ENCODE measurements at places on chromosomes 5 and 9.

DNA sequence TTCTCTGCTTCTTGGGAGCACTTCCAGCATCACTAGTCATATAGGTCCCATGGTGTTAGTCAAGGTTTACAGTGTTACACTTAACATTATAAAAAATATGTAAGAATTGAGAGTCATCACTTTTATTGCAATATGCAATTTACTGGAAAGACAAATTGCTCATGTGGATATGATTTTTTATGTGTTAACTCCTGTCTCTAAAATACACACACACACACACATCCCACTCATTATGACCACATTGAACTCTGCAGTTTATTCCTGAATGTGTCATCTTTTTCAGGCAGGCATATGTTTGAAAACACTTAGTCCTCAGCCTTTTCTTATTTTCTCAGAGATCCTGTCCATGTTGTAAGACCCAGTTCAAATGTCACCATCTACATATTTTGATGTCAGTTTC is 148.5 kb upstream of the MRPS30 start:
- no peak for DNase-seq

DNA sequence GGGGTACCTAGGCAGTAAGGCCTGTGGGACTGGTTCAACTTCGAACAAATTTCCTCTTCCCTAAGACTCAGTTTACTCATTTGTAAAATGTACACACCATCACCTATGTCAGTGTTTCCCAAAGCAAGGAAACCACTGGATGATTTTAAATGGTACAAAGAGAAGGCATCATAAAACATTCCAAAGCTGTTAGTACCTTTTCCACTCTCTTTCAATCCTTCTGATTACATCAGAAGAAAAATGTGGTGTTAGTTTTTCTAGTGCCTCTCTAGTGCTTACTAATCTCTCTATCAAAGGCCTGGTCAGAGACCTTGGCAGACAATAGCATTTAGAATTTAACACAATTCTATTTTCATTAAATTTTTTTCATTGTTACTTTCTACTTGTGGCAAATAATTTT is 18.1 kb downstream of the NR6A1 start:
- no peak for DNase-seq

DNA sequence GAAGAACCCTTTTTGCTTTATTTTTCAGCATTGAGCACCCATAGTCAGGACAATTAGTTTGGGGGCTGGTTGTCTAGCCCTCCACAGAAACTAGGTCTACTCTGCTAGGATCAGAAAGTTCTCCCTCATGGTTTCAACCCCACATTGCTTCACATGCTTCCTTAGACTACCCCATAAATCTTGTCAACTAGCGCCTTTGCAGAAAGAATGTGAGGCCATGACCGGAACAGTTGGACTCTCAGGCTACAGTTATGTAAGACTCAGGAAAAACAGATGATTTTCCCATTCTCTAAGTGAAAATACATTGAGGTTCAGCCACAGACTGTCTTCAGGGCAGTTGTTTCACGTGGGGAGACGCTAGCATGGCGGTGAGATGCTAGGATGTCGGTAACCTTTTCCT is 255.6 kb downstream of the NR3C1 start:
- no peak for DNase-seq

- no peak for DNase-seq
Observed at GRCh38 chr9:91379426-91379825, 17.7 kb upstream of the AUH start.

DNA sequence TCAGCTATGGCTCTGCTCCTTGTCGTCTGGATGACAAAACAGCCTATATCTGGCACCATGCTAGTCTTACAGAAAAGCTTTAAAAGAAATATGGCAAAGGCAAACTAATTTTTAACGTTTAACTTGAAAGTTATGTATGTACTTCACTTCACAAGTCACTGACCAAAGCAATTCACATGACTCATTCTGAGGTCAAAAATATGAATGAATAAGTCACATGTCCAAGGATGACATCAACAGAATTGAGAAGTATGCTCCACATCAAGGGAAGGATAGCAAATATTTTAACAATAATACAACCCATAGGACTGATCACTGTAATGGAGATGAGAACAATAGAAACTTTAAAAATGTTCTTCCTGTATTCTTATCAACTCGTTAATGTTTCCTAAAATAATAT is 1072.6 kb upstream of the NUDT12 start:
- no peak for DNase-seq

DNA sequence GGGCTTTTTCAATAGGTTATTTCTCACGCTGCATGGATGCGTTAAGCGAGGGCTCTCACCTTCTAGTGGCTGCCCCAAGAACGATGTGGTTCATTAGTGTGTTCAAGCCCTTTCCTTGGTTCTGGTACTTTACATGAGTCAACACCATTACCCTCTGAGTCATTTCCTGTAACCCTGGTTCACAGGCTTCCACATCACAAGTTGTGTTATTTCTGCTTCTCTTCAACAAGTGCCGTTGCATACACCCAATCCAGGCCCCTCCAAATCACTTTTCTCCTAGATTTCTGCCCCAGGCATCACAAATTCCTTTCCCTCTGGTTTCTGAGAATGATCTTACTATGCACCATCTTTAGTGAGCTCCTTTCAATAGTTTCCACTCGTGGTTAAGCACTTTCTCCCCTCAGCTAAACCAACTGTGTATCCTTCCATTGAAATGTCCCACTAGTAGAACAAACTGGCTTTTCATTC is 69.5 kb upstream of the RAD23B start:
- peak; percentile 22 for DNase-seq

- no peak for DNase-seq
Observed at GRCh38 chr9:81072758-81073157, 616.6 kb downstream of the TLE1 start.

DNA sequence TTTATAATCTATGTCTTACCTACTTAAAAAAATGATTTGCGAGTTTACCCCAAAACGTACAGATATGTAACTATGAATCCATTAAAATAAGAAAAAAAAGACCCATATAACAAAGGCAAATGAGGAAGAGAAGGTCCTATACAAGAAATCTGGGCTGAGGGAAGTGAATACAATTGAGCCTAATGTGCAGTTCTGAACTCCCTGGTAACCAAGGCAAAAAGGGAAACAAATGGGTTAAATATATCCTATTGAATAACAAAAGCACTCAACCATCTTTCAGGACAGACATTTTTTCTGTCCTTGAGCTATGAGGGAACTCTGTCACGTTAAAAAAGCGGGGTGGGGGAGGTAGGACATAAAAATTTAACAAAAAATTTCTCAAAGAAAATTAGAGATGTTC is 78.6 kb downstream of the PTPN3 start:
- DNase-seq = no peak

DNA sequence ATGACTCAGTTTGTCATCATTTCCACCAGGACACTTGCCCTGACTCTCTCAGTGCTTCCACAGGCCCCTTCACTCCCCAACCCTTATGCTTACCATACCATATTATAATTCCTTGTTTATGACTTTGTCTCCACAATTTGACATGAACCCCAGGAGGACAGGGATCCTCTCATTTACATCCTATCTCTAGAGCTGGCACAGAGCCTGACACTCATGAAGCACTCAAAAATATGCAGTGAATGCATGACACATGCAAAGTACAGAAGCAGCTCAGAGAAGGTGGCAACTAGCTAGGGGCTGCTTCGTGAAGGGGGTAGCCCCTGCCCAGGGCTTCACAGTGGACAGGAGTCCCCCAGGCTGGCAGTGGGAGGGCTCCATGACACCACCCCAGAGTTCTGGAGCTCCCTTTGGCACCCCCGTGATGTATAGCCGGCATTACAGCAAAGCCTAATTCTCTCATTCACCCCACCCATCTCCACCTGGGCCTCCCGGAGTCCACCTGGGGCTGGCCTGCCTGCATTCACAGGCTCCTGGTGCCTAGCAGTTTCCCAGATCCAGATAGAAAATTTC is 112.0 kb upstream of the SPOCK1 start:
- no peak for DNase-seq

DNA sequence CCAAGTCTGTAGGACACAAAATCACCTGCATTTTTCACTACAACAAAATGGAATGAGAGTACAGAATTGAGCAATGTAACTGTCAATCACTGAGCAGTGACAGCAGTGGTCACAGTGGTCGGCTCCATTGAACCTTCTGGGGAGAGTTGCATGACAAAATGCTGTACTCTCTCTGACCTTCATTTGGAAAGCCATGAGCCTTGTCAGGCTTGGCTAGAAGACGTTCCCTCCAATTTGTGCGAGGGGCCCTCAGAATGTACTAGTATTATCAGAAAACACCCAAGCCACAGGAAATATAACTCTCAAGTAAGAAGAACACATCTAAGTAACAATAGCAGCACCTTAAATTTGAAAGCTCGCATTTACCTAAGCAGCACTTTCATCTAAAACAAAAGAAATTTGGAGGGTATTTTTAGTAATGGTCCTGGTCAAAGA is 425.6 kb upstream of the MEF2C start:
- DNase-seq = no peak

DNA sequence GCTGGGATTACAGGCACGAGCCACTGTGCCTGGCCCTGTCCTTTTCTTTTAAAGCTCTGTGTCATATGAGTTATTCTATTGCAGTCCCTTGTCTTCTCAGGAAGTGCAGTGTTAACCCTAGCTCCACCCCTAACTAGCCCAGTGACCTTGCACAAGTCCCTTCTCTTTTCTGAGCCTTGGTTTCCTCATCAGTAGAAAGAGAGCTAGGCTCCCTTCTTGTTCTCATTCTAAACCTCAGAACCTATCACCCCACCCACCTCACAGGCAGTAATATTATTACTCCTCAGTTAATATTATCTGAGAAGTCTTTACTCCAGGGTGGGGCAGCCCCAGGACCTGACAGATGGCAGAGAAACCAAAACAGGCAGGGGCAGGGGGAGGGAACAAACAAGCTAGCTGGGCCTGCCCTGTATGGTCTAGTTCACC is 7.2 kb downstream of the CYFIP2 start:
- peak; percentile 31 for DNase-seq

- no peak for DNase-seq
Observed at GRCh38 chr5:25862276-25862675, 1176.1 kb downstream of the CDH9 start.

- DNase-seq = no peak
Observed at GRCh38 chr9:75198436-75198835, 110.1 kb downstream of the OSTF1 start.

DNA sequence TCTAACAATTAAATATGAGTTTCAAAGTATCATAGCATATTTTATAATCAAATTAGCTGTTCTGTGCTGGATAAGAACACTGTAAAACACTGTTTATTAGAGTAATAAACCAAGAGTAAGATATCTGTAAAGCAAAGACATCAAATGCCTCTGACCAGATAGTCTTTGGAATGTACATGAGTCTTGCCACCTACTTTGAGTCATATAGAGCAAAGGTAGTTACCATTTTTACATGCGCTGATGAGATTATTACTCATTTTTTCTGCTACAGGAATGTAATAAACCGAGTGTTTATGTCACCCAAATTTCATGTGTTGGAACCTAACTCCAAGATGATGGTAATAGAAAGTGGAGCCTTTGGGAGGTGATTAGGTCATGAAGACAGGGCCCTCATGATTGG is 654.5 kb downstream of the CETN3 start:
- DNase-seq = no peak

DNA sequence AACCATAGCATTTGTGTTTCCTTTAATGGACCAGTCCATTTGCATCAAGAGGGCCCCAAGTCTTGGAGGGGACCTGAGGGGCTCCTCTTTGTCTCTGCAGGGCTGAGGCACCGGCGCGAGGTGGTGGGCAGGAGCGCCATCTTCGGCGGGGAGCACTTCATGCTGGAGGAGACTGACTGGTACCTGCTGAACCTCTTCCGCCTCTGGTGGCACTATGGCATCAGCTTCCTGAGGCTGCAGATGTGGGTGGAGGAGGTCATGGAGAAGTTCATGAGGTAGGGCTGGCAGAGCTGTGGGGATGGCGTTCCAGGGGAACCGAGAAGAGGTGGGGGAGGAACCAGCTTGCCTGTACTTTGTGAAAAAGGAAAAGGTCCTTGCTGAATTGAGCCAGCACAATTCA is 6.1 kb downstream of the PCYOX1L start:
- DNase-seq = no peak

DNA sequence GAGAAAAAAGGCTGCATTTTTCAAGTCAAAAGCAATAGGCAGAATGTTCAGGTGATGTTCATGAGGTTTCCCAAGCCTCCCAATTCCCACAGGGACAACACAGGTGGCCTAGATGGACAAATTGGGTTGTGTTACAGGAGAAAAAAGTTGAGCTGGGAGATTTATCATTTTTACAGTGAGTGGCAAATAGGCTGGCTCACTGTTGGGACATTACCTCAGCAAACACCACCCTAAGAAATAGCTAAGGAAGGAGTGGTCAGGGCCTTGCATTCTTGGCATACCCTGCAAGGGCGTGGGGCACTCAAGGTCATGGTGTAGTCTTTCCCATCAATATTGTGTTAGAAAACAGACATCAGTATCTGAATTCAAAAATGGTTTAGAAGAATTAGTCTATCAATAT is 23.3 kb upstream of the CPLANE1 start:
- no peak for DNase-seq

DNA sequence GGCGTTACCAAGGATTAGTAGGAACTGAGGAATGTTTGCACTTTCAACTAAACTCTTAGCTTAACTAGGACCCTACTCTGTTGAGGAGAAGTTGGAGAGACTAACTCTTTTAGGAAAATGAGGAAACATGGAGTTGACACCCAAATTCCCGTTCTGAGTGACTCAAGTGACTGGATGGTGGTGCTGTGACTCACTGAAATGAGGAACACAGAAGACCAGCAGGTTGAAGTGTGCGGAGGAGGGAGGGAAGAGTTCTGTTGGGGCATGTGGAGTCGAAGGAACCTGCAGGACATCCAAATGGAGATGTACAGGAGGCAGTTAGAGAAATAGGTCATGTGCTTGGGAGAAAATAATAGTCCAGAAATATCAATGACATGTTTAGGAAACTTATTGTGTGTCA is 8.2 kb downstream of the HEXB start:
- no peak for DNase-seq

GRCh38 chr5:53923961-53924360 is 363.5 kb downstream of the NDUFS4 start:
- DNase-seq = no peak

DNA sequence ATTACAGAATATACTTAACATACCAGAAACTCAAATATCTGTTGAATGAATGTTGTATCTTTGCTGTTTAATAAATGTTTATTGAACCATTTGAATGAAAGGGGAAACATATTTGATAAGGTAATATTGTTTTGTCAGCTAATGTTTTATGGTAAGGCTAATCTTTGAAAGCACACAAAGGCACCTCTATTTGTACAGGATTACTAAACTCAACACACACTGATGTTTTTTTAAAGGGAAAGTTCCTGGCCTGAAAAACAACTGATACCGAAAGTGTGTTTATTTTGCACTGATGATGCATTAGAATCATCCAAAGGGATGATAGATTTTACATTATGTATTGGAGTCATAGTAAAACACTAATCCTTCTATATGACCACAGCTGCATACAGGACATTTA is 82.5 kb downstream of the ADCY2 start:
- DNase-seq = no peak

DNA sequence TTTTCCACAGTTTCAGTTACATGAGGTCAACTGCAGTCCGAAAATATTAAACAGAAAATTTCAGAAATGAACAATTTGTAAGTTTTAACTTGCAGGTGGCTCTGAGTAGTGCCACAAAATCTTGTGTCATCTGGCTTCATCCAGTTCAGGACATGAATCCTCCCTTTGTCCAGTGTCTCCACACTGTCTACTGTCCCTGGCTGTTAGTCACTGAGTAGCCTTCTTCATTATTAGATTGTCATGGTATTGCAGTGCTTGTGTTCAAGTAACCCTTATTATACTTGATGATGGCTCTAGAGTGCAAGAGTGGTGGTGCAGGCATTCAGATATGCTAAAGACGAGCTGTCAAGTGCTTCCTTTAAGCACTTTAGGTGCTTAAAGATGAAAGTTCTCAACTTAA is 65.3 kb downstream of the CFAP95 start:
- no peak for DNase-seq

Data from CD4-positive, alpha-beta T cell treated with Interleukin-6 at 100 ng/mL for 8 hours (primary cell).